ENCODE measurements at places on chromosomes 3 and 15. TPM values are rescaled to one million over a fixed set of nuclear protein-coding genes. Genes with fewer than 3 reads are reported as not detected.

TFG gene
- 118 TPM for total RNA-seq

MESD gene
- total RNA-seq, result 17.5 TPM

CD200 gene
- 0.13 TPM for total RNA-seq

SLC2A2 gene
- not detected for total RNA-seq
